ENCODE measurements at places on chromosomes 7 and 10.
A peak's percentile ranks its signal among the peaks of the same experiment; 100 is the strongest.

DNA sequence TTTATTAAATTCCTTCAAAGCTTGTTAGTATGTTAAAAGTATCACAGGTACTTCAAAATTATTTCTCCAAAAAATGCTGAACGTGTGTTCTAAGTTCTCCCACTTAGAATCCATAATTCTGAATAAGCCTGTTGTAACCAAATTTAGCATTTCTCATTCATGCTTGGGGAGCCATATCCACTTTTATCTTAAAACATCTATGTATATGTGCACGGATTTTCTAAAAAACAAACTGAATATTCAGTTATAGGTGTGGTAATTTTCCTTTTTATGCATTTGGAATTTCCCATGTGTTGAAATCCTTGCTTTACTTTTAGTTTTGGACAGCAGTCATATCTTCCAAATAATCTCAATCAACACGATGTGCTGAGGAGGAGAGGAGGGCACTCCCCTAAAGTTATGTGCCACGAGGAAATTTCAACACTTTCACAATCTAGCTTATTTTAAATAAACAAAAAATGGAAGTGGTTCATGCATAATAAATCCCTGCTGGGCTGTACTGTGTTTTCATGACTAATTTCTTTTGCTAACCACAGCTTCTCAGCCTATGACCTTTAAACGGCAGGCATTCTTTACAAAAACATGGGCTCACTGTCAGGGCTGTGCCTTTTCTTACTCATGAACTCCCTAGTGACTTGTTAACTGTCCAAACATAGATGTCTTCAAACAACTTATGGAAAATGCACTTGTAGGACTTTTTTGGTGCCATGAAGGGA, 380.3 kb upstream of the SEMA3C start:
- no peak for DNase-seq

- peak; percentile 96 for DNase-seq
These were observed 913.3 kb upstream of the AUTS2 start for GRCh38 chr7:68684996-68685395.

DNA sequence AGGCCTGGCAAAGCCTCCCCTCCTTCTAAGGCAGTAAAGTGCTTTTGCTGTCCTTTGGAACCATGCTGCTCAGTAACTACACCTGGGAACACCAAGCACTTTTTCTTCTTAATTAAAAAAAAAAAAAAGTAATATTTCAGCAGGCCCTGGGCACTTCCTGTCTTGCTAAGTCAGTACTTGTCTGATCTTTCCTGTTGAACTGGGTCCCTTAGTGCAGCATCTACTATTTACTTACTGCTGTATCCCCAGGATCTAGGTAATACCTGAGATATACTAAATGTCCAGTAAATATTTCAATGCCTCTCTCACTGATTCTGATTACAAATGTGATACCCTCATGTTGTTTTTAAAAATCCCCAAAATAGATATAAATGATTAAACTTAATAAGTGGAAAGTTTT, 77.4 kb downstream of the PPP1R3C start:
- no peak for DNase-seq

DNA sequence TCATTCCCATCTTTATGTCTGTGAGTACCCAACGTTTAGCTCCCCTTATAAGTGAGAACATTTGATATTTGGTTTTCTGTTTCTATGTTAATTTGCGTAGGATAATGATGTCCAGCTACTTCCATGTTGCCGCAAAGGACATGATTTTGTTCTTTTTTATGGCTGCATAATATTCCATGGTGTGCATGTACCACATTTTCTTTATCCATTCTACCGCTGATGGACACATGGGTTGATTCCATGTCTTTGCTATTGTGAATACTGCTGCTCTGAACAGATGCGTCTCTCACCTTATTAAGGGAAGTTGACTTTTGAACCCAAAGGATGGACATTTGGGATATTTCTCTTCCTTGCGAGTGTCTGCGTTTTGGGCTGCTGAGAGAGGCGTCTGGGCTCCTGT, 50.2 kb downstream of the GTF2IRD1 start:
- no peak for DNase-seq

DNA sequence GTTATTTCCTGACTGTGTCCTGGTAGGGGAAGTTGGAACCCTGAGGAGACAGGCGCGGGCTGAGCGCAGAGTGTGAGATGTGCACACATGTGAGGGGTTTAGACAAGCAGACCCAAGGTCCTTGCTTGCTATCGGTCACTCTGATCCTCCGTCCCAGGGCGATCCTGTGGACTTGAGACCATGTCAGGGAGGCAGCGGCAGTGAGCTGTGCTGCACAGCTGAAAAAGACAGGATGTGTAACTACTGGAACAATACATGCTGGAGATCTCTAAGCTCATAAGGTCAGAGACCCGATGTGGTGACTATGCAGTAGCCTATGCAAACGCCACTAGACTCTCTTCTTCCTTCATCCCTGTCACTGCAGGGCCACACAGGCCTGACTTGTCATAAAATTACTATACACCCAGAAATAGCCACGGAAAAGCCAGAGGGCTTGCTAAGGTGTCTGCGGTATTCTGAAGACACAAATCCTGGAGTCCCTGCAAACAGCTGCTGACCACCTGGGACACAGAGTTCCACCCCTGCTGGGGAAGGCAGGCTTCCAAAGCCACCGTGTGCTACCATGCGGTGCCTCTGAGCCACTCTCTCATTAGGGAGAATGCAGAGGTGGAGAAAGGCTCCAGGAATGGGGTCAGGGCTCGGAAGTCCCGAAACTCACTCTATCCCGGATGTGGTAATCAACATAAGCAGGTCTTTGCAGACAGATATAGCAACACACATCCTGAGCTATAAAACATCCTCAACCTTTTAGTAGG, 91.1 kb upstream of the DDC start:
- DNase-seq = no peak

- DNase-seq = no peak
These were observed 3.1 kb downstream of the FUOM start for GRCh38 chr10:133354672-133355240.

- no peak for DNase-seq
These were observed 136.2 kb downstream of the PLXDC2 start for GRCh38 chr10:19952224-19953010.

- no peak for DNase-seq
These were observed 394.4 kb upstream of the SEMA3A start for GRCh38 chr7:84589012-84589411.

GRCh38 chr10:13773043-13773442, 186.3 kb downstream of the PRPF18 start:
- no peak for DNase-seq

Measured in NCI-H1694 (cell line).